ENCODE measurements at places on chromosomes 1 and 21.
A peak's percentile ranks its signal among the peaks of the same experiment; 100 is the strongest.

DNA sequence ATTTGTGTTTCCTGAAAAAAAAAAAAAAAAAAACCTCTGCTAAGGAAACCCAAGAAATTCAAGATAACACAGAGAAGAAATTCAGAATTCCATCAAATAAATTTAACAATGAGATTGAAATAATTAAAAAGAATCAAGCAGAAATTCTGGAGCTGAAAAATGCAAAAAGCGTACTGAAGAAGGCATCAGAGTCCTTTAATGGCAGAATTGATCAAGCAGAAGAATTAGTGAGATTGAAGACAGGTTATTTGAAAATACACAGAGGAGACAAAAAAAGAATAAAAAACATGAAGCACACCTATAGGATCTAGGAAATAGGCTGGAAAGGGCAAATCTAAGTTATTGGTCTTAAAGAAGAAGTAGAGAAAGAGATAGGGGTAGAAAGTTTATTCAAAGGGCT lies 38.2 kb downstream of the NME7 start:
- no peak for DNase-seq

- DNase-seq: no peak
Measured at GRCh38 chr1:178075333-178075732, 18.6 kb upstream of the RASAL2 start.

GRCh38 chr1:1305300-1306069 lies 2.2 kb downstream of the ACAP3 start:
- no peak for DNase-seq

DNA sequence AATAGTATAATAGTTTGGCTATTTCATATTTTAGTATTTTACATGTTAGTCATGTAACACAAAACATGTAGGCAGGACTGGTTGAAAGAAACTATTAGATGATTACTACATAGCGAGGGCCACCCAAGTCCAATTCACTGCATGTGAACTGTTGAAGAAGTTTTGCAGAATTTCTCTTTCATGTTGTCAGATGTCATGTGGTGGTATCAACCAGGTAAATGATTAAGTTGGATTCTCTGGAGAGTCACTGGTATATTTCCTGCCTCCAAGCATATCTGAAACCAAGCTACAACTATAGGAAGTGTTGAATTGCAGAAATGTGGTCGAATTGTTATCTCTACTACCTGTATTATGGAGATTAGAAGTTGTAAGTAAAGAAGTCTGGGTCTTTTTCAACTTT lies 137.8 kb upstream of the DPYD start:
- no peak for DNase-seq

- no peak for DNase-seq
Measured at GRCh38 chr1:234368320-234369032, 4.8 kb upstream of the COA6 start.

DNA sequence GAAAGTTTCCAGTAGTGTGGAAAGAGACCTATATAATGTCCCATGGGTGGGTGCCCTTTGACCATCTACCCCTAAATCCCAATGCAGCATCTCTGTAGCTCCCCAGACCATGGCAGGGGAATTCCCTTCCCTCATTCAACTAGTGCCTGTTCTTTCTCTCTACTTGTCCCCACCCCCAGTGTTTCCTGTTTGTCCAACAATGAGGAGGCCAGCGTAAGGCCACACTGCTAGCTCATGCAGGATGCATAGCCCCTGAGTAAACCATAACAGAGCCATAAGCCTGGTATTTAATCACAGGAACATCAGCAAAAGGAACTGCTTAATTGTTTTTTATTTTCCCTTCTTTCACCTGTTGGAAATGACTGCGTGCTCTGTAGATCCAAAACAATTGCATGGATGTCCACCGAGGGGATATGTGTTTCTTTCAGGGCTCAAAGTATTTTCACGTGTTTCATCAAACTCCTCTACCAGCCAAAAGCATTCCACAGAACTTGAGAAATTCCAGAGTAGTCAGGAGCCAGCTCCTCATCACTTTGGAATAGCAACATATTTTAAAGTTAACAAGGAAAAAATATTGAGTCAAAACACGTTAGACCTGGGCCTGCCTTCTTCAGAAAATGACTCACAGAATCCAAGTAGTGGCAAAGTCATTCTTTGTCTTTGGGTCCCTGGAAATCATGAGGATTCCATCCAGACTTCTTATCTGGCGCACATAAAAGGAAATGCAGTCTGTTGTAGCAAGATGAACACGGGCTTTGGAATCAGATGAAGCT lies 162.5 kb upstream of the SGIP1 start:
- DNase-seq: no peak

DNA sequence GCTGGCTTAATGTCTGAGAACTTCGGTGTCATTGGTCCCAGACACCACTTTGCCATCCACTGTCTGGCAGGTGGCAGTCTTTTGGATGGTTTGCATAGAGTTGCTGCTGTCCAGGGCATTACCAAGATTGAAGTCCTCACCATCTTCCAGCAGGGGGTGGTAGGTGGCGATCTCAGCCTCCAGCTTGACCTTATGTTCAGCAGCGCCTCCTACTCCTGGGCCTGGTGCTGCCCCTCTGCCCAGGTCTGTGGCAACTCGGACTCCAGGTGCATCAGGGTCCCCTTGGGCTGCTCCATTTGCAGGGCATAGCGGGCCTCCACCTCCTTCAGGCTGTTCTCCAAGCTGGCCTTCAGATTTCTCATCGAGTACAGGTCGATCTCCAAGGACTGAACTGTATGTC lies 573.3 kb upstream of the NCAM2 start:
- DNase-seq: no peak

GRCh38 chr1:32128964-32129363 lies 21.1 kb downstream of the KPNA6 start:
- no peak for DNase-seq

- no peak for DNase-seq
Measured at GRCh38 chr1:231065510-231066241, 25.6 kb upstream of the FAM89A start.

- no peak for DNase-seq
Measured at GRCh38 chr1:49028396-49028795, 251.7 kb upstream of the BEND5 start.

- DNase-seq: no peak
Measured at GRCh38 chr1:201406831-201407406, 7.8 kb upstream of the LAD1 start.

- no peak for DNase-seq
Measured at GRCh38 chr1:19825298-19825697, 10.2 kb upstream of the RNF186 start.

DNA sequence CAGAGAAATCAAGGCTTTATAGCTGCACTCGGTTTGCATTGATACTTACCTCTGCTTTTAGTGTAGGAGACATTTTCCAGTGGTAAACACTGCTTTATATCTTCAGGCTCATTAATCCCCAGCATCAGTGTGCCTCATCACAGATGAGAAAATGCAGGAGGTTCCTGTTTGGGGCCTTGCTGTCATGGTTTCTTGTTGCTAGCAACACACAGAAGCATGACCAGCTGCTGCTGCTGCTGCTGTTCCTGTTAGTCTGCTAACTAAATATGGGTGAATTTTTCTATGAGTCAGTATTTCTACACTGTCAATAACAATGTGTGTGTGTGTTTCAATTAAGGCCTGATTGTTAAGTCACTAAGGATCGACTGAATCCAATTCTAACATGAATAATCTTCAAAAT lies 85.8 kb upstream of the RGS1 start:
- DNase-seq: peak; percentile 94
